Activated naive CD8-positive, alpha-beta T cell treated with anti-CD3 and anti-CD28 coated beads, Interleukin-2, amount 50 U/mL, for 16 hours (primary cell): ENCODE measurements at places on chromosomes 7 and 10.

- DNase-seq, result no peak
Observed at GRCh38 chr10:5720182-5720581, 35.5 kb downstream of the TASOR2 start.

- DNase-seq, result no peak
Observed at GRCh38 chr10:25725917-25726716, 207.9 kb upstream of the MYO3A start.

DNA sequence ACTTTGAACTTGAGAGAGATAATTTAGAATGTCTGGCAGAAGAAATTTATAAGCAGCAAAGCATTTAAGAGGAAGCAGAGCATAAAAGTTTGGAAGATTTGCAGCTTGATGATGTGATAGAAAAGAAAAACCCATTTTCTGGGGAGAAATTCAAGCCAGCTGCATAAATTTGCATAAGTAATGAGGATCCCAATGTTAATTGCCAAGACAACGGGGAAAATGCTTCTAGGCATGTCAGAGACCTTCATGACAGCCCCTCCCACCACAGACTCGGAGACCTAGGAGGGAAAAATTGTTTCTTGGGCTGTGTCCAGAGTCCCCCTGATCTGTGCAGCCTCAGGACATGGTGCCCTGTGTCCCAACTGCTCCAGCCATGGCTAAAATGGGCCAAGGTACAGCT is 263.6 kb upstream of the POT1 start:
- DNase-seq, result no peak

DNA sequence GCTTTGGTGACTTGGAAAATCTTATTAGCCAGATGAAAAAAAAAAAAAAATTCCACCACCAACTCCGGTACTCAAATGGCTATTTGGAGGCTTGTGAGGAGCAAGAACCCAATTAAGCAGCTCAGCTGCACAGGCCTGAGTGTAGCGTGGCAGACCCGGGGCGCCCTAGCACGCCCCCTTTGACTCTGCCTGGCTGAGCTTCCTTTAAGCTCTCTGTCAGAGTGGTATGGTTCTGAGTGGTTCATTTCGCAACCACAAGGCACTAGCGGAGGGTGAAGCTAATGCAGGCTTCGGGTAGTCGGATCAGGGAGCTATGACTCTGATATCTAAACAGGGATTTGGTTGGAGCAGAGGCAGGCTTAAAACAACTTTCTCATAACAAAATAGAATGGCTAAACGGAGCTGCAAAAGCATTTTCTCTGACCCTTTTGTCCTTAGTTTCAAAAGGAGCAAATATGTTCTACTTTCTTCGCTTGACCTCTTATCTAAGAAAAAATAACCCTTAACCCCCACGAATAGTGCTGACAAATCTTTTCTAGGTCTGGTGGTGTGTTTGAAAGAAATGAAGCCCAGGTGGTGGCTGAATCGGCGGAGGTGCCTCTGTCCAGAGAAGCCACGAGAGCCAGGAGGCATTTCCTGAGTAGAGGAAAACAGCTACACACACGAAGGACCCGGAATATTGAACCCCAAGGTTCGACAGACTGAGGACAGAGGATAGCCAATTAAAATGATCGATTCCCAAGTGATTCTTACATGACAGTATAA is 285.4 kb upstream of the GLI3 start:
- no peak for DNase-seq

GRCh38 chr7:144628176-144628575 is 207.7 kb downstream of the TPK1 start:
- no peak for DNase-seq

- no peak for DNase-seq
Observed at GRCh38 chr7:91974066-91974465, 33.4 kb downstream of the AKAP9 start.

- DNase-seq, result no peak
Observed at GRCh38 chr10:100896876-100897461, 15.8 kb upstream of the SLF2 start.

- DNase-seq, result no peak
Observed at GRCh38 chr7:37273891-37274290, 174.8 kb downstream of the ELMO1 start.

DNA sequence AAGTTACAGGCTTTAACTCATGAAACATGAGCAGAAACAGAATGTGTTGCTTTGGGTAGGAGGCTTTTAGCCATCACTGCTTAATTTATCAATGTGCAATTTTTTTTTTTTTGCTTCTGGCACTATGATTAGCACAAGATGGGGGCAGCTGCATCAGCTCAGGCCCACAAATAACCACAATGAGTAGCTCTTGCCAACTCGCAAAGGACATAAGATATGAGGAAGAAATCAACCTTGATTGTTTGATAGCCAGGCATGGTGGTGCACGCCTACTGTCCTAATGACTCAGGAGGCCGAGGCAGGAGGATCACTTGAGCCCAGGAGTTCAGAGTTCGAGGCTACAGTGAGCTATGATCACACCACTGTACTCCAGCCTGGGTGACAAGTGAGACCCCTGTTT is 12.3 kb downstream of the NOD1 start:
- no peak for DNase-seq

DNA sequence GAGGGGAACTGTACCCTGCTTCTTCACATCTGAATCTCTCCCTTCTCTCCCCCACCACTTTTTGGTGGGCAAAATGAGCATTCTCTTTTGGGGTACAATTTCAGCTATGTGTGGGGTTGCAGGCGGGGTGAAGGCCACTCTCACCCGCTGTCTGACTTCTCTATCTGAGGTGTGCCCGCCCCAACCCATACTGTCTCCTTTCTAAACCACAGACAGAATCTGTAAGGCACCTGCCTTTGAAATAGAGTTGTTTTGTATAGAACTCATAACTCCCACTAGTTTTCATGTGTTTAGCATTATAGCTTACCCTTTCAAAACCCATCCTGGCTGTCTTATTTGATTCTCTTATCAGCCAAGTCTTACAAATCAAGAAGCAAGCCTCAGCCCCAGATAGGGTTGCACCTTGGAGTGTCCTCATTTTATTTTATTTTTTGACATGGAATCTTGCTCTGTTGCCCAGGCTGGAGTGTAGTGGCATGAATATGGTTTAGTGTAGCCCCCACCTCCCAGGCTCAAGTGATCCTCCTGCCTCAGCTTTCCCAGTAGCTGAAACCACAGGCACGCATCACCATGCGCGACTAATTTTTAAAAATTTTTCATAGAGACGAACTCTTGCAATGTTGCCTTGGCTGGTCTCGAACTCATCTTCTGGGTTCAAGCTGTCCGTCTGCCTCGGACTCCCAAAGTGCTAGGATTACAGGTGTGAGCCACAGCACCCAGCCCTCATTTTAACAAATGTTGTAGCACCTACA is 11.9 kb downstream of the TSPAN14 start:
- no peak for DNase-seq

GRCh38 chr7:17301471-17302456 is 3.3 kb downstream of the AHR start:
- no peak for DNase-seq

- no peak for DNase-seq
Observed at GRCh38 chr10:30763918-30764317, 134.4 kb upstream of the LYZL2 start.

GRCh38 chr7:16515785-16516685 is 10.6 kb upstream of the LRRC72 start:
- DNase-seq, result no peak

DNA sequence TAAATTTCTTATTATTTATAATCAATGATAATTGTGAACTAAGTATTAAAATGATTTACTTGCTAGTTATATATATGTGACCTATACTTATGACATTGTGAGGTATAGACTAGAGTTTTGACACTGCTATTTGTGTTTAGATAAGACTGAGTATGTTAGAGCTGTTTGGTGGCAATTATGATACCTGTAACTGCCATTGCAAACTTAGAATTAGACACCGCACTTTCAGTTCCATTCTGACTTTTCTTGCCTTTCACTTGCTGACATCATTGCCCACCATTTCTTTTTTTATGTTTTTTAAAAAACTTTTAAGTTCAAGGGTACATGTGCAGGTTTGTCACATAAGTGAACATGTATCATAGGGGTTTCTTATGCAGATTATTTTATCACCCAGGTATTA is 214.5 kb downstream of the MBL2 start:
- DNase-seq, result no peak

DNA sequence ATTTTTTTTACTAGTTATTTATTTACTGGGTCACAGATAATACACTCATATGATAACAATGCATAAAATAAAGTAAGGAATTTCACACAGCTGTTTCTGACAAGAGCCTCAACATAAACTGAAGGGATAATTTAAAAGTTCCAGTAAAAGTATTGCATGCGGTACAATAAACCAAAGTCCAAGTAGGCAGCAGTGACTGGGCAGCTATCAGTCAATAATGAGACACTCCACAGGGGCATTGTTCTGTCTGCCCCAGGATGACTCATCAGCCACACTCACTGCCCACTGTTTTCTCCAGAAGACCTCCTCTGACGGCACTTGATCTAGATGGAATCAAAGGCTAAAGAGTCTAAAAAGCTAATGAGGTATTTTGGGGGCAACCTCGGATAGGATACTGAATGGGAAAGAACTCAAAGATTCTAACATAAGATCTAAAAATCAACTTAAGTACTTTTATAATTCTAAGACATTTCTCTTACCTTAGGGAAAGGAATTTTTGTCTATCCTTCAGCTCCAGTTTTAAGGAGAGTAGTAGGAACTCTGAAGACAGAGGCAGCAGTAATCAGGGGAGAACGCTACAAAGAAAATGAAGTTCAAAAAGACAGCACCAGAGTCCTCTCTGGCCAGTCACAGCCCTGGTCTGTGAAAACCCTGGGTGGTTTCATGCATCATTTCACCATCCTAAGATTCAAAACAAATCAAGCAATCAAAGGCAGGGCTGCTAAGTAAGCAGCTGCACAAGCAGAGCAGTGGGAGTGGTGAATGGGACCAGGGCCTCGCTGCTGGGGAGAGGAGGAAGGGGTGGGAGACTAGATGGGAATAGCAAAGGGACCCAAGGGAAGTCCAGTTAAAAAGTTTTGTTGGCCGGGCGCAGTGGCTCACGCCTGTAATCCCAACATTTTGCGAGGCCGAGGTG is 175.1 kb downstream of the AVL9 start:
- DNase-seq, result no peak

GRCh38 chr10:73590881-73591799 is at the start of gene USP54:
Gene USP54 (minus strand): TSS chr10:73591342. CDS start chr10:73575658, 15,684 bp downstream.
- DNase-seq, result no peak

DNA sequence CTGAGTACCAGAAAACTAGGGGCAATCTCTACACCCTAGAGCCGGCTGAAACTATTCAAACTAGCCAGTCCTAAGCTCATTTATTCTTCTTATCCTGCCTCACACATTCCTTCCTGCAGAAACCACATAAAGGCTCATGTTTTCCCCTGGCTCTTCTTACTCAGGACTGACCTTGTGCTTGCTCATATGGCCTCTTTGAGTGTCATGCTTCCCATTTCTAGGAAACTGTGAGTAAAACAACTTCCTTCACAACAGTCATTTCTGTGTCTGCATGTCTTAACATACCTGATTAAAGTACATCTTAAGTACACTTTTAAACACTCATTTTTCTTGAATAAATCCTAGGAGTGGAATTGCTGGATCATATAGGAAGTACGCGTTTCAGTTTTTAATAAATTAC is 52.3 kb upstream of the KIAA1217 start:
- no peak for DNase-seq

DNA sequence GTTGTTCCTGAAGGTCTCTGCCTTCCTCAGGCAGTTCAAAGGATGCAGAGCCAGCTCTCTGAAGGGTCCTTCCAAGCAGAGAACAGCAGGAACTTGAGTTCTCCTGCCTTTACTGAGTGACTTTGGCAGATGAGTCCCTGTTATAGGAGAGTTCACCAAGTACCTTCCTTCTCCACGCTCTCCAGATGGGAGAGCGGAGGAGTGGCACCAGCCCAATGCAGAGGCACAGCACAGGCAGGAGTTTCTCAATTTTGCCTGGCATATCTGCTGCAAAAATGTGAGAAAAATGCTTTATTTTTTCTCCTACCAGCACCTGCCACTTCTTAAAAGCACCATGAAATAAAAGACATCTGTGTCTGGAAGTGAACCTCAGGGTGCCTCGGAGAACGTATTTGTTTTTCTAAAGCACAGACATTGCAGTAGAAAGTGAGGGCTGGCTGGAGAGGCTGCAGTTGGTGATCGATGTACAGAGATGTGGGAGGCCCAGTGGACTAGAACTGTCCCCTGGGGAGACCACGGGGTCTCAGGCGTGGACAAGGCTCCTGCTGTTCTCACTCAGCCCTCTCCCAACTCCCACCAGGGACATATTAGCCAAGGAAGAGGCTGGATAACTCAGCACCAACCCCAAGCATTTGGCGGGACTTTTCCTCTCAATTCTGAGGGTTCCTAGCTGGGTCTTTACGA is 174.5 kb downstream of the WDR37 start:
- DNase-seq, result no peak

GRCh38 chr7:72057796-72058195 is 354.3 kb downstream of the CALN1 start:
- DNase-seq, result no peak

DNA sequence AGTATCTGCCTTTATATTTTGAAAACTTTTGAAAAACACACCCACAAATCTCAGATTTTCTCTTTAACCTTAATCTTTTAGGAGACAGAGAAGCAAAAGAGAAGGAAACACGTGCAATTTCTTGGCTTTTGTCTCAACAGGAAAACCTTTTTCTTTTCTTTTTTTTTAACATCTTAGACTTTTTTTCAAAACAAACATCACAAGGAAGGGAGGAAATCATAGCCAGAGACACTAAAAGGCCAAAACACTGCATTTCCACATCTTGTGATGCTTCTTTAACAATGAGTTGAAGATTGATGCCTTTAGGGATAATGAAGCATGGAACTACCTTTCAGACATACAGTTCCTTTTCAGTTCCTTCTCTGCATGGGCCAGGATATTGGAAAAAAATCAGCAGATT is 136.6 kb upstream of the NRBF2 start:
- DNase-seq, result no peak

- no peak for DNase-seq
Observed at GRCh38 chr7:128829391-128830166, 627 bp upstream of the FLNC start.

DNA sequence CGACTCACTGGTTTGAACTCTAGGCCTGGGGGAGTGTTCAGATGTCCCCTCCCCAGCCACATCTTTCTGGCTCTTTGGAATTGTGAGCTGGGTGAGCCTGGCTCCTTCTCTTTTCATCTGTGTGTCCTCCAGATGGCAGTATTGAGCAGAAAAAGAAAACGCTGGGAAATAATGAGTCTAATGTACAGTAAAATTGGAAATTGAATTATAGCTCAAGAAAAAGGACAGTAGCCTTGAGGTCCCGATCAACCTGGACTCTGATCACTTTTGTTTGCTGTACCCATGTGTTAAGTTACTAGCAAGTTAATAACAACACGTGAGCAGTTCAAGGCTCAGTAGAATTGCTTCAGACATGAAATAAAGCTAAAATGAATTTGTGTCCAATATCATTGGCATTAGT is 77.9 kb downstream of the SNX10 start:
- no peak for DNase-seq
